ENCODE measurements at places on chromosomes 11 and 22.

GRCh38 chr11:133122256-133122655, 410.0 kb downstream of the OPCML start:
- no peak for DNase-seq

- no peak for DNase-seq
Observed at GRCh38 chr22:27296091-27296675, 505.4 kb downstream of the MN1 start.

DNA sequence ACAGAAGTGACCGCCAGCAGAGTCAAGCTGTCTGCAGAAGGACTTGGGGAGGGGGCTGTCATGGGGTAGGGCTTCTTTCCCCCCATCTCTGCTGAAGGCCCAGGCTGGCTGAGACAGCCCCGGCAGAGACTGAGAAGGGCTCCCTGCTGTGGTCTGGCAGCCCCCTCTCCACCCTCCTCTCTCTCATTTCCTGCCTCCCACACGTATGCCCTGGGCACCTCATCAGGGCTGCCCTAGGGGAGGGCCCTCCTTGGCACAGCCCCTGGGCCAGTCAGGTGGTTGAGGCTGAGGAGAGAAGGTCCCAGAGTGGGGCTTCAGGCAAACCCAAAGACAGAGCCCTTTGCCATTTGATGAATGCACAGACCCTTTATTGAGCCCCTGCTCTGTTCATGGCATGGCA, 3.6 kb downstream of the RASD2 start:
- no peak for DNase-seq

DNA sequence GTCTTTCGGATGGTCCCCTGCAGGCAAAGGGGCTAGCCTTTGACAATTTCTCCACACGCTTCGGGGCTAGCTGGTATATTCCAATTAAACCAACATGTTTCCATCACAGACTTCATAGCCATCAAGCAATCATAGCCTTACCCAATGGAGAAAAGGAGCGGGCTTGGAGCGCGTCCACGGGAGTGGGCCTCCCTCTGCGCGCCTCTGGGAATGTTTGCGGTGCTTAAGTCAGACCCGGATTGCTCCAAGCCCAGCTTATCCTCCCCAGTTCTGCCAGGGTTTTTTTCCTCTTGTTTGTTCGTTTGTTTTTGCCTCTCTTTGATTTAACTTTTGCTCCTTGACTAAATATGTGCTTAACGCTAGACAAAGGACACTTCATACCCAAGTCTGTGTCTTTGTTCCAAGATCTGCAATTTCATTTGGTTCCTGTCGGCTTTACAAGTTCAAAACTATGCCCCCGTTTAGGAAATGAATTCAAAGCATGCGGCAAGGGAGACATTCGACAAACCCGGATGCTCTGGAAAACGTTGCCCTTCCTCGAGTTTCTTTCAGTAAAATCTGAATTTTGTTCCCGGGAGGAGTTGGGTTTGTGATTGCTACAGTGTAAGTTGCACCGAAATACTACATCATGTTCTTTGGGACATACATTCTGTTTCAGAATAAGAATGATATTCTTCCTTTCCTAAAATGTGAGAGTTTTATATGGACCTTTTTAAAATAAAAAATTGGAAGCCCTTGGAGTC, 1.0 kb upstream of the GLB1L2 start:
- DNase-seq, result no peak

DNA sequence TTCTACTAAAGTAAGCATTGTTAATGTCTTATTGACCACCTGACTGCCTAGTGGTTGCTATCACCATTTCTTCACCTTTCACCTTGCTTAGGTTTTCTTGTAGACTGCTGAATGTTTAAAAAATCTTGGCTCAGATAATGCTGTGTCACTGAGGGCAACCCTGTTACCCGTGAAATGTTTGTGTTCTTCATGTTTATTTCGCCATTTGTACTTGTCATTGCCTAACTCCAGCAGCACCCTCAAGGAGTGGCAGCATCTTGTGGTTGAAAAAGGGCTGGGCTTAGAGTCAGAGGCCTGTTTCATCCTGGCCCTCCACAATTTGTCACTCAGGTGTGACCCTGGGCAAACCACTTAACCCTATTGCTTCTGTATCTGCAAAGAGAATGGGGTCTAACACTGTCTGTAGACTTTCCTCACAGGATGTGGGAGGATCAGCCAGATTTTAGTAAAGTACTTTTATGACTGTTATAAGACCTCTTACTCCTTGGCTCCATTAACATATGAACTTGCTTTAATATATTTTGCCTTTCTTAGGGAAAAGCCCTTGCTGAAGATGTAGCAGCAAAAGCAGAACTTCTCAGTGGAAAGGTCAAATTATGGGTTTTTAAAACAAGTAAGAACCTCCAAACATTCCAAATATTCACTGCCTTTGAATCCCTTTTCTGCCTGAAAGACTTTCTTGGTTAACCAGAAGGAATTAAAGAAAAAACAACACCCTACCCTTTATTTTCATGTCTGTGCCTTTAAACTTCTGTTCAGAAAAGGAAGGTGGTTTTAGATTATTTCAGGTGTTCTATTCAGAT, 154.5 kb upstream of the C11orf87 start:
- DNase-seq, result no peak

- DNase-seq, result no peak
Observed at GRCh38 chr11:24731554-24731953, 234.7 kb downstream of the LUZP2 start.

GRCh38 chr11:117443266-117444186, 115.9 kb downstream of the CEP164 start:
- DNase-seq, result no peak

DNA sequence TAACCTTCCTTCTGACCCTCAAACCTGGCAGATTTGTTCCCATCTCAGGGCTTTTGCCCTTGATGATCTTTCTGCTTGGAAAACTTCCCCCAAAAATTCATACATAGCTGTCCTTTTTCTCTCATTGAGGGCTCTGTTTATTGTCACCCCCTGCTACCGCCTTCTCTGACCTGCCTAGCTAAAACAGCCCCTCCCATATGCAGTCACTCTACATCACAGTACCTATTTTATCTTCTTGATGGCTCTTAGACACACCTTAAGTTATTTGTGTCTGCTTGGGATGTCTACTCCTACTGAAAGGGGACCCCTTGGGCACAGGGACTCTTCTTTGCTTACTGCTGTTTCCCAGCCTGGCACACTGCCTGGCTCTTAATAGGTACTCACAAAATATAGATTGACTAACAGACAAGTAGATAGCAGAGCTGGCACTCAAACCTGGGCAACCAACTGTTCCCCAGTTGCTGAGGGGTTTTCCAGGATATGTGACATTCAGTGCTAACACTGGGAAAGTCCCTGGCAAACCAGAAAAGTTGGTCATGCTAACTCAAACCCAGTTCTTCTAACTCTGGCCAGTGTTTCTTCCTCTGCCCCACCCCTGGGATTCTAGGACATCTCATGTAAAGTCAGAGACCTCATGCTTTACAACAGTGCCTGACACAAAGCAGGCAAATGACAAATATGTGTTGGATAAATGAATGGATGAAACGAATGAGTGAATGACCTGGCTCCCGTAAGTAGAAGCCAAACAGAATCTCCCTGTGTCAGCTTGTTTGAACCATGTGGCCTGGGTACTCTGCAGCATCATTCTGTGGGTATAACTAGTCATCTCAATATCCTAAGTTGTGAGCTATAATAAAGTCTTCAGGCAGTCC, 19.8 kb upstream of the FJX1 start:
- no peak for DNase-seq

DNA sequence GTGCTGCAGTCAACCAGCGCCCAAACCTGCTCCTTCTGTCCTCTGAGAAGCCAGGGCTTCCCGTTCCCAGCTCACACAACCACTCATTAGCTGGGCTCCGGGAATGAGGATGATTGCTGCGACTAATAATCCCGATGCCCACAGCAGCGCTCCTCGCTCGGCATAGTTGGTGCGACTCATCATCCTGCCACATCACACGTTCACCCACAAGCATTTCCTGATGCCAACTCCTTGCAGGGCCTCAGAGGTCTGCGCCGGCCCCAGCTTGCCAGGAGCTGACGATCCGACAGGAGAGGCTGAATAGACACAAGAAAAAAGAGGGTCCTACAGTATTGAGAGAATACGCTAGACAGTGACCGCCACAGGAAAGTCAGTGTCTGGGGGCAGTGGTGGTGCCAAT, 10.6 kb upstream of the CSNK1E start:
- DNase-seq, result no peak

GRCh38 chr11:3950996-3951660, 95.7 kb downstream of the STIM1 start:
- DNase-seq, result no peak

GRCh38 chr11:46445920-46446771, 54.6 kb upstream of the CHRM4 start:
- no peak for DNase-seq

DNA sequence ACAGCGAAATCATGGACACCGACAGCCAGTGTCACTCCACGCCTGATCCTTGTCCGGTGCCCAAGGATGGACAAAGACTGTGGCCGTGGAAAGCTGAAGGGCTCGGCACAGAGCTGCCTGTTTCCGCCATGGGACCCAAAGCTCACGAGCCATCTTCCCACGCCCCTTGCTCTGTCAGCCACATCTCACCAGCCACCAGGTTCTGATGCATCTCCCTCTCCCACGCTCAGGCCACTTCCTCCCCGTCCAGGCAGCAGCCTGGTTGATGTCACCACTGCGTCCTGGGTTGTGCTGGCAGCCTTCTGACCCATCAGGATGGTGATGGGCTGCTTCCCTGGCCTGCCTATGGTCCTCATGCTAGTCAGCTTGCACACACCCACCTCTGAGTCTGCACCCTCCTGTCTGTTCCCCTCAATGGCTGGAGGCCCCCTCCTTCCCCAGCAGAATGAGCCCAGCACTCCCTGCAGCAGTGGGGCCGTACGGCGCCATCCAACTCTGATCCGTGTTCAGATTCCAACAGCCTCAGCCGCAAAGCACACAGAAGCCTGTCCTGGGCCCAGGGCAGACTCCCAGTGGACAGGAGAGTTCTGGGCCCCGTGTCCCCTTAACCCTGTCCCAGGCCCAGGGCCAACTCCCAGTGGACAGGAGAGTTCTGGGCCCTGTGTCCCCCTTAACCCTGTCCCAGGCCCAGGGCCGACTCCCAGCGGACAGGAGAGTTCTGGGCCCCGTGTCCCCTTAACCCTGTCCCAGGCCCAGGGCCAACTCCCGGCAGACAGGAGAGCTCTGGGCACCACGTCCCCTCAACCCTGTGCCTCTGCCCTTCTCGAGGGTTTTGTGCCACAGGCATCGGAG, 259.5 kb downstream of the BRD1 start:
- DNase-seq, result no peak

GRCh38 chr22:36787204-36787988, 11.5 kb upstream of the IFT27 start:
- DNase-seq, result no peak

DNA sequence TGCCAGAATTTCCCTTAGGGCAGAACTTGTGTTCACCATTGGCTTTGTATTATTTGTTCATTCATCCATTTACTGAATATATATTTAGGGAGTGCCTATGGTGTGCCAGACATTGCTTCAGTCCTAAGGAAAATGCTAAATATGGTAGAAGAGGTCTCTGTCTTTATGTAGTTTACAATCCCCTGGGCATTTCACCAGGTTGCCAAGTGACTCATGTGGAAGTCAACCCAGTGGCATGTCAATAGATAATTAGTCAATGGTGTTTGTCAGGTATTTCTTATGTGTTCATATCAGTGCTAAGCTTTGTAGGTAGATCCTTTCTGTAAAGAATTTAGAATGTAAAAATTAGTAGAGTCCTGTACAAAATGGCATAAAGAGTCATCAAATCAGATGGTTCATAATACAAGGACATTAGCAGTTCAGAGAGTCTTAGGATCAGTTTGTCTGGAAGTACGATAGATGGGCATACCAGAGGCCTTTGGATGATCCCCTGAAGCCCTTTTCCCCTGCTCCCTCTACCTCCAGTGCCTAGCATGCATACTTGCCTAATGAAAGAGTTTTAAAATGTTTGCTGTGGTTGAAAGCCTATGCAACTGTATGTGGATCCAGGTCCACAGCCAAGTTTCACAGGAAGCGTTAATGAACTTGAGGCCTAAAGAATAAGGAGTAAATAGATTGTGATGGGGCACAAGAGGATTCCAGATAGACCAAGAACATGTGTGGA, 58.5 kb upstream of the SESN3 start:
- no peak for DNase-seq

DNA sequence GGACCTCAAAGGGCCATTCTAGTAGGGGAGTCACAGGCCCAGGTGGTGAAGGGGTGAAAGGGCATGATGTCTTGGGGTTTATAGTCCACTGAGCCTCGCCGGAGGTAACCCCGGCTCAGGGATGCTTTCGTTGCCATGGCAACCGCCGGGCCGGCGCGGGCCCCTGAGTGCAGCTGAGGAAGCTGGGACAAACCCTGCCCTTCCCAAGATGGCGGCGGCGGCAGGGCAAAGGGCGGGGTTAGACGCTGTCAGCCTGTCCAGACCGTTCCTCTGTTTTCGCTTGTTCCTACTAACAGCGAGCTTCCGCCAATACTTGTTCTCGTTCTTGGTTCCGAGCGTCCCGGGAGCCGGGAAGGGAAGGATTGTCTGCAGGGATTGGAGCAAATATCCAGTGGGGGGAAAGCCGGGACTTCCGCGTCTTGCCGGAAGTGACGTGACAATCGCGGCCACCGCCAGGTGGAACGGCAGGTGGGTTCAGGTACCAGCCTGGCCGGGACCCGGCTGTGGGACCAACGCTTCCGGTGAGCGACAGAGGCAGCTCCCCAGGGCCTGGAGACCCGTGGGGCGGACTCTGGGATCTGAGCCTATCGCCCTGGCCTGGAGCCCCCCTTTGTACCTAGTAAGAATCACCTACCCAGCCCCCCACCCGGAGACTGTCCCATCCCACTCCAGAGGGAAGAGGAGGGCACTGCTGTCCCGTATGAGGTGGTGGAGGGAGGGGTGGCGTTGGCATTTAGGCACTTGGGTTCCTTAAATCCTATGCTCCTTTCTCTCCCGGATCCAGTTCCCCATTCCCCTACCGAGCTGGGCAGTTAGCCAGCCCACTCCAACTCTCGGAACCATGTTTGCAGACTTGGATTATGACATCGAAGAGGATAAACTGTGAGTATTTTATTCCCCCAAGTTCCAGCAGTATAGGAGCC, at the start of gene PICK1:
Gene PICK1 (plus strand): TSS at position 436 of the 923 bp plus-strand sequence. CDS start 406 bp downstream, at position 842.
- DNase-seq, result no peak

DNA sequence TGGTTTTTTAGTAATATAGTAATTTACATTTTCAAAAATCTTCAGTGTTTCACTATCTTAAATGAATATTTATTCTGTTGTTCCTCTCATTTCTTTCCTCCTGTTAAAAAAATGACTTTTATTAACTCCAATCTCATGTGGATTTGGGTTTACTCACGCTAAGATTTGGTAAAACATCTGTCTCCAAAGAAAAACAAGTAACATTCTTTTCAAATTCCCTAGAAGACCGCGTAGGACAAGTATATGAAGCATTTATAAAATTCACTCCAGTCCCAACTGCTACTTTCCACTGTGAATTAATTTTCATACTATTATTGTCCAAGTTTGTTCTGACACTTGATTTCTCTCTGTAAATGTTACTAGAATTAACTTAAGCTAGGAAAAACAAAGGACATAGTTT, 26.2 kb downstream of the SBF2 start:
- DNase-seq, result no peak

GRCh38 chr11:117641008-117641915, 155.8 kb downstream of the DSCAML1 start:
- no peak for DNase-seq
